ENCODE measurements at places on chromosomes 1 and 21.

GRCh38 chr21:17576080-17576835 lies 36.4 kb downstream of the BTG3 start:
- no peak for DNase-seq

DNA sequence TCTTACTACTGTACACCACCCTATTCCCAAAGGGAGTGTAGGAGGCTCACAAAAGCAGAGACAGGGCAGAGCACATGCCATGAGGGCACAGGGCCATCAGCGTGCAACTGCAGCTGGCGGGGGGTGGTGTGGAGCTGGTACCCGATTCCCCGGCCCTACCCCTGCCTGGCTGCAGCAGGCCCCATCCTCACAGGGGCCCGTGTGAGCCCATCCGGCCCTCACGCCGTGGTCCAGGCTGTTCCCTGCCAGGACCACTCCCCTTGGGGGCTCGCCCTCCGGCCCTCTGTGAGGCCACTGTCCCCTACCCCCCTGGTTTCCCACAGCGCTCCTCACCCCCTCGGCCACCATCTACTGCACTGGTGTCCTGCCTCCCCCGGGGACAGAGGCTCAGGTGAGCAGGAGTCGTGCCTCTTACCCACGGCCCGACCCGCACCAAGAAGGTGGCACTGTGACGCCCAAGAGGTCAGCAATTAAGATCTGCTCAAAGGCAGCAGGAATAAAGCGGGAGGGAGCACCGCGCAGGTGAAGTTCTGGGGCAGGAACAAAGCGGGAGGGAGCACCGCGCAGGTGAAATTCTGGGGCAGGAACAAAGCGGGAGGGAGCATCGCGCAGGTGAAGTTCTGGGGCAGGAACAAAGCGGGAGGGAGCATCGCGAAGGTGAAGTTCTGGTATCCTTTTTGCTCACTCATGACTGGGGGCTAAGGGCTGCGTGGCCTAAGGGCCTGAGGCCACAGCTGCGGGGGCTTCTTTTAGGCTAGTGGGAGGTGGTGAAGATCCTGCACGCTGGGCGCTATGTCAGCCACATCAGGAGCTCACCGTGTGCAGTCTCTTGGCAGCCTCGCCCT lies 3.9 kb downstream of the POFUT2 start:
- no peak for DNase-seq

- no peak for DNase-seq
Measured at GRCh38 chr1:67335411-67335810, 27.7 kb downstream of the IL12RB2 start.

DNA sequence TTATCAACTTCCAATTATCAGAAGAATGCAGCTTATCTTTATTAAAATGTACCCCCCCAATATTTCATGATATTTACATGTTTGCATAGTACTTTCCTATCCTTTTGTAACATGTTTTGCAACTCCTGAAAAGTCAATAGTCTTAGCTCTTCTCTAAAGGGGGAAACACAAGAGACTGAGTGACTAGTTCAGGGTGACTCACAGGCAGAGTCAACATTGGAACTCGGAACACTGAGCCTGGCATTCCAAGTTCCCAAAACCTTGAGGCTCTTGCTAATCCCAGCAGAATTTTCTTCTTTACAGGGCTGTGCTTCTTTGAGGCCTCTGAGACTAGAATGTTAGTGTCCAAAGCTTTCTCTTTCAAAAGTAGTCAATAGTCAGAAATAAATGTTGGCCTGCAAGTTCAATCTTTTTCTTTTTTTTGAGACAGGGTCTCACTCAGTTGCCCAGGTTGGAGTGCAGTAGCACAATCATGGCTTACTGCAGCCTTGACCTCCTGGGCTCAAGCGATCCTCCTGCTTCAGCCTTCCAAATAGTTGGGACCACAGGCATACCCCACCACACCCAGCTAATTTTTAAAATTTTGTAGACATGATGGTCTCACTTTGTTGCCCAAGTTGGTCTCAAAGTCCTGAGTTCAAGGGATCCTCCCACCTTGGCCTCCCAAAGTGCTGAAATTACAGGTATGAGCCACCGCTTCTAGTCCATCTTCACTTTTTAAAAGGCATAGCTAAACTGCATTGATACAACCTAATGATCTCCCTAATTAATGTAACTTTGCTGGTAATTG lies 37.5 kb downstream of the ZNF281 start:
- DNase-seq = no peak

- DNase-seq = no peak
Measured at GRCh38 chr1:48291421-48291820, 68.9 kb downstream of the SLC5A9 start.

- no peak for DNase-seq
Measured at GRCh38 chr1:59689730-59690129, 125.0 kb upstream of the HOOK1 start.

GRCh38 chr1:185788386-185788785 lies 54.2 kb downstream of the HMCN1 start:
- DNase-seq = no peak

- DNase-seq = no peak
Measured at GRCh38 chr1:91557039-91557690, 56.5 kb downstream of the CDC7 start.

- DNase-seq = no peak
Measured at GRCh38 chr1:155744711-155745283, 55.9 kb downstream of the DAP3 start.

DNA sequence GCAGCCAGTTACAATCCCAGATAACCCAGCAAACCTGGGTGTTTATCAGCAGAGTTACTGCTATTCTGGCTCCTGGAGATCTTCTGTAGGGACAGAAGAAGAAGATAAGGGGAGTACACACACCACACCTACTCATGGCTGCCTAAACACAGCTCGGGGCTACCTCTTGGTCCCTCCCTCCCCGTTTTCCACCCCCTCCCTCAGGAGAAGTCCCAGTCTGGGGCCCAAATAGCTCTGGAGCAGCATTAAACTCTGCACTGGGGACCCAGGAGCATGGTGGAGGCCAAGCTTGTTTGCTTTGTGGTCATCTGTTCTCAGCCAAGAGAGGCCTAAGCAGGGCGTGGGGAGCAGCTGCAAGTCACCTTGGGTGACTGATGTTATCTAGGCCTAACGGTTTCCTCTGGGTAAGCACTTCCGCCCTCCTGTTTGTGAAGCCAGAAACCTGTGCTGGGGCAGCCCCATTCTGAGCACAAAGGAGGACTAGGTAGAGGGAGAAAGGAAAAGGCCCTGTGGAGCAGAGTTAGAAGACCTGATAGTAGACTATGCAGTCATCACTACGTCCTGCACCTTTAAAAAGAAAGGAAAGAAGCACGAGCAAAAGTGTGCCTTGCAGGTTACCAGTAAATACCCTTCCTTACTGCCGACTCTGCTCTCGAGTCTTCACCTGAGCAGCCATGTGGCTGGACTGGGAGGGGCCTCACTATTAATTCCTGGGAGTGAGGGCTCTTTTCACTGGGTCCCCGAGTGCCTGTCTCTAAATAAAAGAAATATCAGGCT lies 2.0 kb upstream of the RCSD1 start:
- DNase-seq = peak; percentile 71

DNA sequence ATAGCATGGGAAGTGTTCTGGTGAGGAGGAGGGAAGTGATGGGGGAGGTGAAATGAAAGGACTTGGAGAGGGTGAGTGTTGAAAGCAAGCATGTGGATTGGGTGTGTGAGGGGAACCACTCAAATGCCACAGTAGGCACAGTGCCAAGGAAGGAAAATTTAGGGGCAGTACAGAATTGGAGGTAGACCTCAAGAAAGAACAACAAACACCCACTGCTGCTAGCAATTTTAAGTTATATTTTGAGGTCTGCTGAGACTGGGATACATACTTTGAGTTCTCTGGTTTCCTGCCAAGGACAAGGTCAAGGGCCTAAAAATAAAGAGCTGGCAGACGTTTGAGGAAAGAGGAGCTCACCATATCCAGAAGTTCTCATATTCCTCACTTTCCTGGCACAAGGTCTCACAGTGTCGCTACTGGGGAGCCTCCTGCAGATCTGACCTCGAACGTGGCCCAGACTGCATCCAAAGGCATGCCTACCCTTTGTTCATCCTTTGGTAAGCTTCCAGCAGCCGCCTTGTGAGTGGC lies 104.0 kb downstream of the BRINP2 start:
- no peak for DNase-seq

GRCh38 chr1:181110013-181110412 lies 21.5 kb downstream of the IER5 start:
- DNase-seq = no peak

GRCh38 chr21:42025376-42026081 lies 15.4 kb upstream of the ZBTB21 start:
- no peak for DNase-seq

Data from stimulated activated CD8-positive, alpha-beta memory T cell treated with anti-CD3 and anti-CD28 coated beads, Interleukin-15, amount 100 ng/mL, for 48 hours (primary cell).